Activated CD4-positive, alpha-beta T cell treated with anti-CD3 and anti-CD28 coated beads for 48 hours (primary cell): ENCODE measurements at places on chromosomes 6 and 20.

DNA sequence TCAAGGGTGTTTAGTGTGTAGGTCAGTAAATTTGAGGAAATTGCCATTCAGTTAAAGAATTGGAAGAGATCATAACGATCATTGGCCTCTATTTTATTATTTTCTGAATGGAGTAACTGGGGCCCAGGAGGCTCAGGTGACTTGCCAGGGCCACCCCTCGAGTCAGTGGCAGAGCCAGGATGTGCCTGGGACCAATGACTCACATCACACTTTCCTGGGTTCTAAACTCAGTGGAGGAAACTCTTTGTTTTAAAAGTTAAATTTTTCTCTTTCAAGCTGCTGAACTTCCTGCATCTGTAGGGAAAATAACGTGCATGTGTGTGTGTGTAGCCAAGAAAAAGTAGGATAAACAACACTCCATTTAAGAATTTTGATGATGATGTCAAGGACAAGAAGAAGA lies 135.5 kb downstream of the MYLK4 start:
- no peak for DNase-seq

DNA sequence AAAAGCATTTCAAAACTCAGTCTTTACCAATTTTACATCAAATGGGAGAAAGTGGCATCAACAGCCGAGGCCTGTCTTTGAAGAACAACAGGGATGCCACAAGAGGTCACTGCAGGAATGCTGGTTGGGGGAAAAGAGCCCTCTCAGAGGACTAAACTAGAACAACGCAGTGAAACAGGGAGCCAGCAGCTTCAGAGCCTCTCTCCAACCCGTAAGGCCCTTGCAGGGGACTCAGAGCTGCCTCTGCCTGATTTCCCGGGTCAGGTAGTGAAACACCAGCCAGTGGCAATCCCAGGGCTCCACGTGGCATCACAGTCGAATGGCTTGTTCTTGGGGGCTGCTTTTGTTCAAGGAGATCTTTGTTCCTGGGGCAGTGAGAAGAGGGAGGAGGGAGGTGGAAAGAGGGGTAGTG lies 55.0 kb upstream of the KCNK16 start:
- peak; percentile 27 for DNase-seq

DNA sequence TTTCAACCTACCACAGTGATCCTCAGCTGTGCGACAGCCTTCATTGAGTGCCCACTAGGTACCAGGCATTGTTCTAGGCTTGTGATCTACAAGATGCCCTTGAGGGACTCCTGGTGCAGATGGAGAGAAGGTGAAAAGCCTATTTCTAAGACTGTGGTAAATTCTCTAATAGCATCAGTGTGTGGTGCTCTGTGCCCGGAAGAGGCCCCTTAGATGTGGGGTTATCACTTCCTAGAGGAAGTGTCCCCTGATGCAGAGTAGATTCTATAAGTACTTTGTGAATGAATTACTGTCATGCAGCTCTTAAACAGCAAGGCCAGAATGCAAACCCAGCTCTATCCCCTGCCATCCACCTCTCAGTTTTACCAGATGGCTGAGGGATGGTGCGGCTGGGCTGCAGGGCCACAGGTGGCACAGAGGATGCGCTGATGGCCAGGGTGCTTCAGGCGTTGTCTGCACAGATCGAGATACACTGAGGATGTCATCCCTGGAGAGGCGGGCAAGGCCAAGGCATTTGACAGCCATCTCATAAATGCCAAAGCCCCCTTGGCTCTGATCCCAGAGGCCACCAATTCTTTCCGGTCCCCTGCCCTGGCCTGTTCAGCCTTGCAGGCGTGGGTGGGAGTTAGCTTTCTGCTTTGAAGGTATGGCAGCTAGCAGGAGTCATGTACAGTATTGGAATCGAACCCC lies 96.7 kb downstream of the TOX2 start:
- DNase-seq, result no peak

- DNase-seq, result no peak
Measured at GRCh38 chr6:35044145-35044745, 96.9 kb downstream of the TCP11 start.

DNA sequence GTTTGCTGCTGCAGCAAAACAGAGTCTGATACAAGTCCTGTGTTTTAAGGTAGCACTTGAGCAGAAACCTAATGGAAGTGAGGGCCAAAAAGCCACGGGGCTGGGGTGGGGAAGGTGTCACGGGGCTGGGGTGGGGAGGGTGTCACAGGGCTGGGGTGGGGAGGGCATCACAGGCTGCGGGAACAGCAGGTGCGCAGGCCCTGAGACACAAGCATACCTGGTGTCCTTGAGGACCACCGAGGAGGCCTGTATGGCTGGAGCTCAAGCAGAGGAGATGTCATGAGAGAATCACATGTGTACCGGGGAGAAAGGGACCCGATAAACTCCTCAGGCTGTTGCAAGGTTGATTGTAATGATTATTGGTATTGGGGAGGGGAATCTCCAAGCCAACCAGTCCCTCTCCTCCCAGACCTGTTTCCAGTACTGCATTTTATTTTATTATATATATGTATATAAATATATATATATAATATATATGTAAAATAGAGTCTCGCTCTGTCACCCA lies 13.6 kb upstream of the SPO11 start:
- no peak for DNase-seq

DNA sequence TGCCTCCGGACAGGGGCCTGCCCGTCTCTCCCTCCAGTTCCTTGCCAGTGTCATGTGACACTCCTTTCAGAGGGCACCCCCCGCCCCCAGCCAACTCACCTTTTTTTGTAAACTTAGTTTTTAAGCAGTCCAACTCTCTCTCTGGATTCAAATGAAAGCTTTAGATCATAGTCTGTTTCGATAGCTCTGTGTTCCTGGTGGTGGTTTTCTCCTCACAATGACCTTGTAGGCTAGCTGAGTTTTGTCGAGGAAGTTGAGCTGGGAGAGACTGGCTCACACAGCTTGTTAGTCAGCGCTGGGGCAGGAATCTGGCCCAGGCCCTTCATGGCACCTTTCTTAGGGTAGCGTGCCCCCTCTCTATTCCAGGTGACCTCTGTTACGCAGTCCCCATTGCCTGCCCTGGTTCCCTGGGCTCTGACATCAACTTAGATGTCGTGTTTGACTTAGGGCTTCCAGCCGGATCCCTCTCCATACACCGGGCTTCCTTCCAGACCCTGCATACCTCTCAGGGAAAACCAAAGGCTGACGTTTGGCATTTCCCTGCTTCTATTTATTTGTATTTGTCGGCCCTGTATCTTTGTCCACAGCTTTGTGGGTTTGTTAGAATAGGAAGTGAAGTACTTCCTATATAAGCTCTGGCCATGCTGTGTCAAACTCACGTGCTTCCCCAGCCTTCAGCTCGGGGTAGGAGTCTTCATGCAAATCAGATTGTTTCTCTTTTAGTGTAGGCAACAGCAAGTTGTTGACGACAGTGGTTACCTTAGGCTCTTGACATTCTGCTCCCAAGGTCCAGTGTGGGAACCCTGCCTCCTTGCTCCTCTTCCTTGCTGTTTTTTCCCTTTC lies 12.7 kb downstream of the IGF2R start:
- peak; percentile 48 for DNase-seq

GRCh38 chr20:60137657-60138245 lies 179.5 kb downstream of the CDH26 start:
- peak; percentile 67 for DNase-seq

DNA sequence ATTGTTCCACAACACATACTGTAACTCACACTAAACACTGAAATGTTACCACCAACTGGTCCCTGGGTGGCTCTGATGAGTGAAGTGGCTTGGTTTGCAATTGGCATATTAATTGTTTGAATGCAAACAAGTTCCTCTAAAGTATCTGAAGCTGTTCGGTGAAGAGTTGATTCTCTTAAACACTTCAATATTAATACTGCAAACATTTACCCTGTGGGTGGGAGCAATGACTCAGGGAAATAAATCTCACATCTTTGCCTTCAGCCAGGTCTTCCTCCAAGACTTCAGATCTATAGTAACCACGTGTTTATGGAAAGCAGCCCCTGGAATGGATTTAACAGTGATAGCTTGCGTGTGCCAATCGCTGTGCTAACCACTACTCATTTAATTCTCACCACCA lies 176.0 kb downstream of the MAFB start:
- DNase-seq, result no peak

GRCh38 chr6:19444481-19444880 lies 392.7 kb upstream of the ID4 start:
- DNase-seq, result no peak

DNA sequence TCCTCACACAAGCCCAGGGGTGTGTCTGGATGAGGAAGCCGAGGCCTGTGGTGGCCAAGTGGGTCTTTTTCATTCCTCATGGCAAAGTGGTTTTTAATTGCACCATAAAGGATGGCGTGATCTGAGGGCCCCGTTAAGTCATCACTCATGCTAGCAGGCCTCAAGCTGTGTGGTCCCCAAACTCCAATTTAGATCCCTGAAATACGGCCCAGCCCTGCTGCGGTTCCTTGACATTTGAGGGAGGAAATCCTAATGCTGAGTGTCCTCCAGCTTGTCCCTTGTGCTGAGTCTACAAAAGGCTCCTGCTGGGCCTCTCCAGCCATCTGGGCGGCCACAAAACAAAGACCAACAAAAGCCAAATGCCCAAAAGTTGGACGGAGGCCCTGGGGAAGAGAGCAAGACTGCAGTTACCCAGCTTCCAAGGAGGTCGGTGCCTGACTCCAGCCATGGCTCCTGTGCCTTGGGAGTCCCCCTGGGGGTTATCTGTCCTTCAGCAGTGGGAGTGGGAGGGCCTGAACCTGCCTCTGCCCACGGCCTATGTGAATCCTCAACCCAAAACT lies 162.3 kb upstream of the PDE10A start:
- no peak for DNase-seq

DNA sequence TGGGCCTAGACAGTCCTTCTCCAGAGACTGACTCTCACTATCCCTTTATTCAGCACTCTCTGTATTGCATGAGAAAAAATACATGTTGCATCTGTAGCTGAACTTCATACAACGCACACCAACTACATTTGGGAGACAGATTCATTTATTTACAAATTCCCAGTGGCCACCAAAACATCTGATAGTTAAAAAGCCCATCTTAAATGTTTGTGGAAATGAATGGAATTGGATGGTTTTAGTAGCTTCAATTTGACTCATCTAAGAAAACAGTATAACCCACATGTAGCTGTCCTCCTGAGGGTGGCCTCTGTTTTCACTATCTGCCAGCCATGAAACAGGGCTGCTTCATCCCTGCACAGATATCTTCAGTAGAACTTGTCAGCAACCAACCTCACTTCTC lies 116.3 kb downstream of the PCSK2 start:
- DNase-seq, result no peak

- DNase-seq, result no peak
Measured at GRCh38 chr6:118080547-118080946, 173.5 kb downstream of the SLC35F1 start.

GRCh38 chr6:169866140-169866534 lies 114.7 kb downstream of the ERMARD start:
- DNase-seq, result no peak

DNA sequence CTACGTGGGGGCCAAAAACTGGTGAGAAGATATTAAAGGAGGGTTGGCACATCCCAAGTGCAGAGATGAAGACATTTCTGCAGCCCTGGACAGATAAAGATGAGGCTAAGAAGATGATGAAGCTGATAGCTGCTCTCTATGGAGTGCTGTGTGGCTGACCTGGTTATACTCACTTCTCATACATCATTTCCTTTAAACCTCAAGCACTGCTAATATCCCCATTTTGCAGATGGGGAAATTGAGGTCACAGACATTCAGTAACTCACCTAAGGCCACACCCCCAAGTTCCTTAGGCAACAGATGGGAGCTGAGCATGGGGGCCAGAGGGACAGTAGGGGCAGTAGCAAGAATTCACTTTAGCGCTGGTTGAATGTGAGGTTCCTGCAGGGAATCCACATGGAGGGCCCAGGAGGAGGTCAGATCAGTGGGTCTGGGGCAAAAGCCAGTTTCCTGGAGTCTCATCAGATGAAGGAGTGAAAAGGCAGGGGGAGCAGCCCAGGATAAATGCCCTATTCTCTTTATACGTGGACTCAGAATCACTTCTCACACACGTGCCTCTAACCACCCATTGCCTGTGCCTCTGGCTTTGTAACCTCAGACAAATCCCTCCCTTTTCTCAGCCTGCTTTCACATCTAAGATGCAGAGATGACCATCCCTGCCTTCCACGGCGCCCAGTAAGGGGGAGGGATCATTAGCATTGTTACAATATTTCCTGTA lies 125.8 kb downstream of the NFATC2 start:
- DNase-seq, result no peak

DNA sequence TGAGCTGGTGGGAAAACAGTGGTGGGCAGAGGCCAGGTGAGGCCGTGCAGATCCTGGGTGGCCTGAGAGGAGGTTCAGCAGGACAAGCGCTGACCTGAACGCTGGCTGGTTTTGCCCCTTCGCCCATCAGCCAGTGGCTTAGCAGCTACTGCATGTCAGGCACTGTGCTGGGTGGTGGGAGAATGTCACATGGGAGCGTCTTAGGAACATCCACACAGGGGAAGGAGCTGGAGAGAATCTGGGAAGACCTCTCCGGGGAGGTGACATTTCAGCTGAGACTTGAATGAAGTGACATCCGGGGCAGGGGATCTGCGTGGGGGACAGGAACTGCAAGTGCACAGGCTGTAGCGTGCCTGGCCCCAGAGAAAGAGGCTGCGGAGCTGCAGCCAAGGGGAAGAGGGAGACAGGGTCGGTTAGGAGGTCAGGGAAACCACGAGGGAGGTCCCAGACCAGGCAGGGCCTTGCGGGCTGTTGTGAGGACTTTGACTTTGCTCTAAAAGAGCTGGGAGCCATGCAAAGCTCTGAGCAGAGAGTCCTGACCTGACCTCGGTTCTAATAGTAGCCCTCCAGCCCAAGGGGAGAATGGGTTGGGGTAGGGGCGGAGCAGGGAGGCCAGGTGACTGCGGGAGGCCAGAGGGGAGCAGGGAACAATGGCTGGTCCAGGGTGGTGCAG lies 156.8 kb upstream of the PTPN1 start:
- DNase-seq, result no peak

DNA sequence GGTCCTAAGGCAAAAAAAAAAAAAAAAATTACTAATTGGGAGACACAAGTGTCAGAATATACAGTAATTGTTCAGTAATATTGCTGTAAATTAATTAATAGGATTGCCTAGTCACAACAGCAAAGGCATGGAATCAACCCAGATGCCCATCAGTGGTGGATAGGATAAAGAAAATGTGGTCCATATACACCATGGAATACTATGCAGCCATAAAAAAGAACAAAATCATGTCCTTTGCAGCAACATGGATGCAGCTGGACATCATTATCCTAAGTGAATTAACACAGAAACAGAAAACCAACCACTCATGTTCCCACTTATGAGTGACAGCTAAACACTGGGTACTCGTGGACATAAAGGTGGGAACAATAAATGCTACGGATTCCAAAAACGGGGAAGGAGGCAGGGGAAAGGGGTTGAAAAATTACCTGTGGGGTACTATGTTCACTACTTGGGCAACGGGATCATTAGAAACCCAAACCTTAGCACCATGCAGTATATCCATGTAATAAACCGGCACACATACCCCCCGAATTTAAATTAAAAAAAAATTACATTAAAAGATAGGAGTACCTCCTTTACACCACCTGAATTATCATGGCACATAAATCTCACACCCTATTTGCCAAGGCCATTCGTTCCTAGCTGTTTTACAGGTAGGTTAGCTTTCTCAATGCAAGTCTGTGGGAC lies 689 bp upstream of the PFDN4 start:
- no peak for DNase-seq

GRCh38 chr6:167847936-167848335 lies 21.2 kb downstream of the AFDN start:
- no peak for DNase-seq
